GM04504 (cell line): ENCODE measurements at places on chromosomes 1 and 21.

GRCh38 chr1:220483700-220484099 lies 44.2 kb upstream of the MARK1 start:
- peak; percentile 1 for DNase-seq

- DNase-seq, result no peak
These were observed 556 bp downstream of the WDR77 start for GRCh38 chr1:111448482-111448917.

DNA sequence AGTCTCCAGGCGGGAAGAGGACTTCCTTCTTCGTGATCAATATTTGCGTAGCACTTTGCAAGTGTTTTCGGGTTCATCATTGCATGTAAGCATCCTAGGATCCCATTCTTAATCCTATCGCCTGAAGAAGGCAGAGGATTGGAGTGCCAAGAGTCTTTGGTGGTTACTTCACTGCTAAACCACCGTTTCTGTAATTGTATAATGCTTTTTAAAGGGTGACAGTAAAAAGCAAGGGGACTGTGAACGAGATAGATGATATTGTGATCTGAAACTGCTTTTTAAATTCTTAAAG lies 345 bp upstream of the ALDH9A1 start:
- DNase-seq, result no peak

DNA sequence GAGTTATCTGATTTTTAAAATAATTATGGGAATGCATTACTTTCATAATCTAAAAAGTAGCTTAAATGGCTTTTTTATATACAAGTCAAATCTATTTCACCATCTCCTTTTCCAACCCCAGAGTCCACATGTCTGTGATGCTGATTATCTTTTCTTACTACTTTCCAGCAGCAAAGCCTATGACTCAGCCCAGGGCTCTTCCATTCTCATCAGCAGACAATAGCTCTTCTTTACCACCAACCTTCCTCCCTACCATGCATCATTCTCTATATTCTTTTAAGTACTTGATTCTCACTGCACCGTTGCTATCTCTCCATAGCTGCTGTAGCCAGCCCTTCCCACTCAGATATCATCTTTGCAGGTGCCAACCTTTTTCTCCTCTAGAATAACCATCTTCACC lies 61.3 kb downstream of the OVGP1 start:
- peak; percentile 8 for DNase-seq

DNA sequence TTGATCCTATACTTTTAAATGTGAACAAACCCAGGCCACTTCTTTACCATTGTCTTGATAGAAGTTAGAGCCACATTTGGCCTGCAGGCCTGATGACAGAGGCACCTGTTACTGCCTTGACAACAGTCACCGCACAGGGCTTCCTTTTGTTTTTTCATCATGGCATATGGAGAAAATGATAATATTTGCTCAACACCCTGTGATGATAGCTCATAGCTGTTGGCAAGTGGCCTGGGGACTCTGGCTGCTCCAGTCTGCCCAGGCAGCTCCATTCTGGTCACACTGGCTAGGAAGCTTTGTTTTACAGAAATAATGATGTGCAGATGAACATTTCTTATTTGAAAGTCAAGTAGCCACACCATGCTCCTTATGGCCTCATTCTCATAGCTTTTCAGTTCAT lies 89.6 kb upstream of the GPR88 start:
- DNase-seq, result no peak

DNA sequence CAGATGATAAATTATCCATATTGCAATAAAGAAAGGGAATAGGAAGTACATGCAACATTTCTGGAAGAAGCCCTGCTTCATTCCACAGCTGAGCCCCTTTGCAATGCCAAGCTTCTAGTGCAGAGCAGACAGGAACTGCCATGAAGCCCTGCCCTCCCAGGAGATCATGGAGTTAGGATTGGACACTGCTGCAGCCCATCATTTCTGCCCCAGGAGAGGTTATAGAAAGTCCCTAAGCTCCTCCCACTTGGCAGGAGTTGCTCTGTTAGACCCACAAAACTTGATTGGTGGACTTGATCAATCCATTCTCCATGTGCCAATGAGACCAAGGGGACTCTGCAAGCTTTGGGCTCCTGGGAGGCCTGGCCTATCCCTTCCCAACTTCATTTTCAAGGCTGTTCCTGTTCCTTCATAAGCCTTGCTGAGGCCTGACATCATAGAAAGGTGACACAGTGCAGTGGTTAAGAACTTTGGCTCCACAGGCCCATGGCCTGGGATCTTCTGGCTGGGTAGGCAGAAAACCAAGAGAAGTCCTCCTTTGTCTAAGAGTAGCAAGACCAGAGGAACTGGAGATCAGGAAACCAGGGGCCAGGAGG lies 1.3 kb upstream of the LAPTM5 start:
- DNase-seq, result no peak

- no peak for DNase-seq
These were observed 41.8 kb upstream of the LRRC52 start for GRCh38 chr1:165501970-165502348.

GRCh38 chr1:201280884-201281283 lies 2.4 kb upstream of the PKP1 start:
- no peak for DNase-seq

DNA sequence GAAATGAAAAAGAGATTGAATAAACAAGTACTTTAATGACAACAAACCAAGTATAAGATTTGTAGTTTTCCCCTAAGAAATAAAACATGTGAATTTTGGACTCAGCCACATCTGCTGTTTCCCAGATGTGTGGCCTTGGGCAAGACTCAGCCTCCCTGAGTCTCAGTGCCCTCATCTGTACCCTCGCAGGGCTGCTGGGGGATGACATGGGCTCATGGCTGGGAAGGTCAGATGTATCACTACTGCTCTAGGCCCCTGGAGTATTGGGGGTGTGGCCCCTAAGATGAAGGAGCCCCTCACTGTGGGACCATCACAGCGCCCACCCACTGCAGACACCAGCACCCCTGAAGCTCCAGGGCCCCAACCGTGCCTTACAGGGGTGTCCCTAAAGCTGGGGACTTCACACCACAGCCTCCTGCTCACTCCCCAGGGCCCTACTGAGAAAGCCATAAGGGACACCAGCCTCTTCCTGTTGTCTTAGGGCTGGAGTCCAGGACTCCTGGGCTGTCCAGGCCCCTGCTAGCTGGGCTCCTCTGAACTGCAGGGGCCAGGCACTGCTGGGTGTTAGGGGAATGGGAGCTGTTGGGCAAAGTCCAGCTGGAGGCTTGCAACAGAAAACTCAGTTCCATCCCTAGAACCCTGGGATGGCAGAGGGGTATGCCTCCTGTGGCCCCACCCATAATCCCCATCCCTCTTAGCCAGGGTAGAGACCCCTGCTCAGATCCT lies 104.0 kb upstream of the WNT4 start:
- no peak for DNase-seq

- no peak for DNase-seq
These were observed 5.8 kb downstream of the ID3 start for GRCh38 chr1:23553231-23554126.

DNA sequence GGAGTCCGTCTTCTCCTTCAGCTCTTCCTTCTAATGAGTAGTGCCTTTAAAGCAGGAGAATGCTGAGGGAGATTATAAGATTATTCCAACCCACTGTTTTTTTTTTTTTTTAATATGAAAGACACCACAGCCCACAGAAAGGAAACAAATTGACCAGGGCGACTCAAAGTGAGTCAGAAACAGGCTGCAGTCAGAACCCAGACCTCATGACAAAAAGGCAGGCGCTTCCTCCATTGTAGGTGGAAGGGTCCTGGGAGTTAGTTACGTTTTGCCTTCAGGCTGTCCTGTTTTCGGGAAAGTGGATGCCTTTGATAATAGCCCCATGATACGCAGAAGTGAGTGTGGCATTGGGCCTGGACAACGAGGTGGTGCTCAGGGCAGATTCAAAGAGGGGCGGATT lies 21.0 kb downstream of the PLXNA2 start:
- DNase-seq, result no peak

DNA sequence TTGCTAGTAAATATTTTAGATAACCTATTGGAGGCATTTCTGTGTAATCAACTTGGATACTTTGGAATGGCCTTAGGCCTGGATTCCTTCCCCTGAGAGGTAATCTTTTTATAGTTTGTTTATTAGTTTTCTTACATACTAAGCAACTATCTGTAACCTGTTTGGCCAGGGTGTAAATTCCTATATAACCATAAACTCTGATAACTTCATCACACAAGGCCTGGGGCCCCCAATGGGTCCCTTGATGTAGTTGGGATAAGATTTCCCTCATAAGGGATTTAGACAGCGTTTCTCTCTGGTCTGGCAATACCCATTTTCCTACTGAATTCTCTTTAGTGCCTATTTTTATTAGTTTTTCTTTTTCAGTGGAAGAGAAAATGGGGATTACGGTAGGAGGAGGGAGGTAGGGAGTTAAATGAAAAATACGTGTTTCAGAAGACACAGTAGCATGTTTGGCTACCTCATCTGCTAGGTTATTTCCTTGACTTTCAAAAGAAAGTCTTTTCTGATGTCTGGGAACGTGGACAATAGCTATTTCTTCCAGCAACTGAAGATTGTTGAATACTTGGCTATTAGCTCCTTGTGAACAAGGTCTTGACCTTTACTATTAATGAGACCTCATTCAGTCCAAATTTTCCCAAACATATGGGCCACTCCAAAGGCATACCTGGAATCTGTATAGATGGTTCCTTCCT lies 7.4 kb upstream of the AADACL3 start:
- no peak for DNase-seq

DNA sequence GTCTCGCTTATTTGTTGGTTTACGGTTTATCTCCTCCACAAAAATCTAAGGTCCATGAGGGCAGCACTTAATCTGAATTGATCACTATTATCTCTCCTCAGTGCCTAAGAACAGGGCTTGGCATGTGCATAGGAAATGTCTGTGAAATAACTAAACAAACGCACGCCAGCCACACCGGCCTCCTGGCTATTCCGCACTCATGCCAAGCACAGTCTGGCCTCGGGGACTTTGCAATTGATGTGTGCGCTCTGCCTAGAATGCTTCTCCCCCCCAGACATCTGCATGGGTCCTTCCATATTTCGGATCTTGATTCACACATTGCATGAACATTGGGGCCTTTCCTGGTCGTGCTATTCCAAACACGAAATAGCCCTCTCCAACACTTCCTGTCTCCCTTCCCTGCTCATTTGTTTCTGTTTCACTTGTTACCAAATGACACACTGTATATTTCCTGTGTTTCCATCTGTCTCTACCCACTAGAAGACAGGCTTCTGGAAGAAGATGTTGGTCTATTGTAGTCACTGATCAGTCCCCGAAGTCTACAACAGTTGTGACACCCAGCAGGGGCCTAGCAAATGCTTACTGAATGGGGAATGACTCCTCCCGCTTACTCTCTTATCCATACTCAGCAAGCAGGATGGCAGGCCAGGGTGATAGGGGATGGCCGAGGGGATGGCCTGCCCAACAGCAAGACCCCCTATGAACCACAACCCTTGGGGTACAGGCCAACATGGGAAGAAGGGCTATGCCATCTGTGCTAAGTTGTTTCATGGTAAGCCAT lies 93.9 kb downstream of the GLIS1 start:
- DNase-seq, result no peak

DNA sequence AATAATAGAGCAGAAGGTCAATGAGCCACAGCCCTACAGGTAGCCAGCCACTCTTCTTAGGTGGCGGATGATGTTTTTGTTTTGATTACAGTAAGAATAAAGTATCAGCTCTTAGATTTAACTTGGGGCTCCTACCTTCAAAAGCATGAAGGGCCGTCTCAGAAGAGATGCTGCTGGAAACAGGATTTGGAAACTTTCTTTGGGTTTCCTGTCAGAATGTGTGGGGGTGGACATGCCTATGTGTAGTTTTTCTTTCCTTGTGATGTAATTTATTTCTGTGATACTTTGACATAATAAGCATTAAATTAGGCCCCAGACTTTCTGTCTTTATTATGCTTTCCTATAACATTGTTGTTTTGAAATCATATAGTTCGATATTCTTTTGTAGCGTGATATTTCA lies 1.5 kb downstream of the RAP1A start:
- DNase-seq, result no peak

GRCh38 chr21:41497008-41497407 lies 10.9 kb downstream of the TMPRSS2 start:
- no peak for DNase-seq

DNA sequence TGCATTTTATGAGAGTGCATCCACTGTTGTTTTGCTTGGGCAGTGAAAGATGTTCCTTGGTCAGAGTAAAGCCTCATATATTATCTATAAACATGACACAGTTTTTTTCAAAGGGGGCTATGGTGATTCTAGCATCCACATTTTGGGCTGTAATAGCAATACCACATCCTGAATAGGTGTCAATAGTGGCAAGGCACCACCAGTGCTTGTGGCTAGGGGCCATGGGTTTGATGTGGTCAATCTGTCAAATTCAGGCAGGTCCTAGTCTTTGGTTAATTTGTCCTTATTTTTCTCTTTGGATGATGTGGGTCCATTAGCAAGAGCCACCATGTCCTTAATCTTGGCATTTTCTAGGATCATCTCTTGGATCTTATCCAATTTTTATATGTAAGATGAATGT lies 13.1 kb downstream of the CD1E start:
- DNase-seq, result no peak

DNA sequence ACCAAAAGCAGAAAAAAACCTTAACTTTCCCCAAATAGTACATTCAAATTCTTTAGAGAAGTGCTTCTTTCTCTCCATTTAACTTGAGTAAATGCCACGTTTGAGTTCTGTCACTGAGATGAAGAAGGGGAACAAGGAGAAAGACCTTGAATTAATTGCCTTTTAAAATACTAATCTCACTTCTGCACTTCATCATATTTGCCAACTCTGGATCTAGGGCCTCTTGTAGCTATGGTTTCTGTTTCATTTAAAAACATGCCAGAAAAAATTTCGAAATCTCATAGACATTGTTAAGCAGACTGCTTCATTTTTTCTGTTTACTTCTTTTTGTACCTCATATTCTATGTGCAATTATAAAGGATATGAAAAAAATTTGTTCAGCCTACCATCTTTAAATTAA lies 24.6 kb downstream of the MIXL1 start:
- DNase-seq, result peak; percentile 5

GRCh38 chr1:56958526-56958925 lies 7.3 kb downstream of the C8B start:
- peak; percentile 49 for DNase-seq

DNA sequence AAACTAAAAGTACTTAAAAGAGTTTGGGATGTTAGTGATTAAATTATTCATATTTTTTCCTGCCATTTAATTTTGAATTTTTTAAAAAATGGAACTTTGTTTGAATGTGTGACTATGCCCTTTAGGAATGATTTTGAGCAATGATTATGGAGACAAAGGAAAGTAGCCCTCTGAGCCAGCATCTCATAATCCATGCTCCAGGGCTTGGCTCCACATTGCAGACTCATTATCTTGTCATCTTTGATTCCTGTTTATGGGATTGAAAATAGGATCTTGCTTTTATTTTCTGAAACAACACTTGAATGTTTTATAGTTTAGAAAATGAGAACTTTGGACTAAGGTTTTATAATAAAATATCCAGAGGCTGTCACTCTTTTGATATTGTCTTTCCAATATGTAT lies 14.5 kb downstream of the AXDND1 start:
- no peak for DNase-seq

- no peak for DNase-seq
These were observed 30.2 kb upstream of the SLAMF1 start for GRCh38 chr1:160676869-160677597.

DNA sequence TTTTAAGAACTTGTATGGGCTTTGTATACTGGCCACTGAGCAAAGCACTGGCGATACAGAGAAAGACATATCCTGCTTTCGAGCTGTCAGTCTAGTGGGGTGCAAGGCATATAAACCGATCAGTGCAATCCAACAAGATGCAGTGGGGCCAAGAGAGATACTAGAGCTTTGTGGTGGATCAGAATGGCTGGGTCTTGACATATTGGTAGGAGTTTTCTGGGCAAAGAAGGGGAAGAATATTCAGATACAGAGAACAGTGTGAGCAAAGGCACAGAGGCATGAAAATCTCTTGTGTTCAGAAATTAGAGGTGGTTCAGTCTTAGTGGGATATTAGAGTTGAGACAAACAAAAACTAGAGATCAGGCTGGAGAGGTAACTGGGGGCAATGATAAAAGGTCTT lies 49.2 kb downstream of the FOXO6 start:
- DNase-seq, result no peak
